ENCODE measurements at places on chromosomes 2 and 18.

DNA sequence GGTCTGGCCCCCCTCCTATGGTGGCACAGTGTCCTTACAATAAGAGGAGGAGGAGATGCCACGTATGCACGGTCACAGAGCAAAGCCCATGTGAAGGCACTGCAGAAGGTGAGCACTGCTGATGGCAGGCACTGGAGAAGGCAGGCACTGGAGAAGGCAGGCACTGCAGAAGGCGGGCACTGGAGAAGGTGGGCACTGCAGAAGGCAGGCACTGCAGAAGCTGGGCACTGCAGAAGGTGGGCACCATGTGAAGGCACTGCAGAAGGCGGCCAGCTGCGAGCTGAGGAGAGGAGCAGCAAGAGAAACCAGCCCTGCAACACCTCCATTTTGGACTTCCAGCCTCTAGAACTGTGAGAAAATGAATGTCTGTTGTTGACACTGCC is 46.3 kb downstream of the MEX3C start:
- no peak for DNase-seq

GRCh38 chr18:31819106-31819924 is 58.6 kb upstream of the SLC25A52 start:
- peak; percentile 38 for DNase-seq

DNA sequence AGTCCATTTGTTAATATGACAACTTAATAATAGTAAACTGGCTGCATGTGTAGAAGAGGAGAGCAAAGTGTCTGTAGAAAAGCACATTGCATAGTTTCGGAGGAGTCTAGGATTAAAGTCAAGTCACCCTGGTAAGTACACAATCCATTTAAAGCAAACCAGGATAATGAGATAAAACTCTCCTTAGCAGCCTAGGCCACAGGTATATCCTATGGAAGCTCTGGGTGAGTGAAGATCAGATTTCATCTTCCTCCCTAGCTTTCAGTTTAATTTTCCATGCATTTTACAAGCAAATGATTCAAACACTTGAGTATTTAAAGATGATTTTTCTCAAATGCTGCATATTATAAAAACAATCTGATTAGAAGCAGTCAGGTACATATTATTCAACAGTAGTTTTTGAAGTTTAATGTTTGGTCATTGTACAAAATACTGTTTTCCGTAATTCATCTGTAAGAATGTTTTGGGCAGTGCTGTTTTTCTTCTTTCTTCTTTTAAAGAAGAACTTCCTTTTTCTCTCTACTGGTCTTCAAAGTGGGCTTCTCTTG is 10.2 kb downstream of the CERS6 start:
- DNase-seq, result no peak

DNA sequence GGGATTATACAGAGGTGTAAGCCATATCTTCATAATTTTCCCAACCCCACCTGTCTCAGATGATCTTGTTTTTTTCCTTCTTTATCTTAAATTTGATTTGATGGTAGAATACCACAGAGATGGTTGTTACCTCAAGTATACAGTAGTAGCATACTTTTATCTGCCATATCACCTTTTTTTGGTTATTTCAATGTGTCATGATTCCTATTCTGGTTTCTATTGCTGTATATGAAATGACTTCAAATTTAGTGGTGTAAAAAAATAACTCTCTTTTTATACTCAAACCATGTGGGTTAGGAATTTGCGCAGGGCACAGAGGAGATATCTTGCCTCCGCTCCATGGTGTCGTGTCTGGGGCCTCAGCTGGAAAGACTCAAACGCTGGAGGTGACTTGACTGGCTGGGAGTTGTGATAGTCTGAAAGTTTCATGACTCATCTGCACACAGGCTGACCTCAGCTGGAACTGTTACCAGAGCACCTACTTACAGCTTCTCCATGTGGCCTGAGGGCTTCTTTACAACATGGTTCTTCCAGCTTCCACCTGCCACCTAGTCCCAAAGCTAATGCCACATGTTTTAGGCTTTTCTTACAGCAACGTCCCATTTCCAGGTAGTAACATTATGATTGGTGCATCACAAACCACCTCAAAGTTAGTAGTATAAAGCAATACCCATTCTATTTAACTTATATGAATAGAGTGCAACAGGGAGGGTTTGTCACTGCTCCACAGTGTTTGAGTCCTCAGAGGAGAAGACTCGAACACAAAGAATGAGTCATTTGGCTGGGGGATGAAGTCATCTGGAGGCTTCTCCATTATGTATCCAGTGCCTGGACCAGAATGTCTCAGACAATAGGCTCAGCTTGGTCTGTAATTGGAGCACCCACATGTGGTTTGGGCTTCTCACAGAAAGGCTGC is 82.3 kb upstream of the XPO1 start:
- DNase-seq, result no peak

DNA sequence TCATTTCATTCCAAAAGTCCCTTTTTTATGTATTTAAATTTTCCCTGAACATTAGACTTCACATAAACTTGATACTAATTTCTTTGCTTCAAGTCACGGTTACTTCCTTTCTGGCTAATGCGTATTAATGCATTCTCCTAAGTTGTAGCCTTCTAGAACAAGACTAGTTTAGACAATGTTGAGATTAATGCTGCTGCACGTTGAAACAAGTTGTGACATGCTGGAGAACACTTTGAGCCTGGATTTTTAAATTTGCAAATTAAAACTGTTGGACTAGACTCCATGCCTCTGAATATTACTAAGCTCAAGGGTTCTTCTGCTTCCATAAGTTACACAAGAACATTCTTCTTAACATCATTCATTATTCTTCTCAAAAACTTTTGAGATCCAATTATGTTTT is 29.1 kb downstream of the ID2 start:
- no peak for DNase-seq

DNA sequence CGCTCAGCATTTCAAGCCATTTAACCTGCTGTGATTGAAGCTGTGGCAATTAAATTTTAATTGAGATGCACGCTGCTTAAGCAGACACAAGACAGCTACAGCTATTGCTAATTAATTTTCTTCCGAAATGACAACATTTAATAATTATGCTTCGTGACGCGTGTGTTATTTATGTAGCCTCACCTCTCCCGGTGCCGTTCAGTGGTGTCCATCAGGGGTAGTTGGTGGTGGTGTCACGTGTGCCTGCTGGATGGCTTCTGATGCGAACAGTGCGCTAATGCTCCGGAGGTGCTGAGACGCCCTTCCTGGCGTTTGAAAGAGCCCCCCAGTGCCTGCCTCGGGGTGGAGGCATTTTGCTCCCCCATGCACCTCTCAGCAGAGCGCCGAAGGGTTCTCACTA is 39.5 kb downstream of the GLI2 start:
- DNase-seq, result no peak

- no peak for DNase-seq
Observed at GRCh38 chr2:103805746-103806145, 1043.9 kb downstream of the TMEM182 start.

GRCh38 chr2:71806432-71806831 is 341.2 kb downstream of the CYP26B1 start:
- DNase-seq, result no peak

DNA sequence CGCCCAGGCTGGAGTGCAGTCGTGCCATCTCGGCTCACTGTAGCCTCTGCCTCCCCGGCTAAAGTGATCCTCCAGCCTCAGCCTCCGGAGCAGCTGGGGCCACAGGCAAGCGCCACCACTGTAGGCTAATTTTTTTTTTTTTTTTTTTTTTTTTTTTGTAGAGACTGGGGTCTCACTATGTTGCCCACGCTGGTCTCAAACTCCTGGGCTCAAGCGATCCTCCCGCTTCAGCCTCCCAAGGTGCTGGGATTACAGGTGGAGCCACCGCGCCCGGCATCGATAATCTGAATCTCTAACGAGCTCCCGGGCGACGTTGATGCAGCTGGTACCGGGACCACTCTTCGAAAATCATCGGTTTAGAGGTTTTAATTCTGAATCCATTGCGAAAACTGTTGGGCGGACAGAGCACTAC is 520 bp upstream of the CYP20A1 start:
- no peak for DNase-seq

DNA sequence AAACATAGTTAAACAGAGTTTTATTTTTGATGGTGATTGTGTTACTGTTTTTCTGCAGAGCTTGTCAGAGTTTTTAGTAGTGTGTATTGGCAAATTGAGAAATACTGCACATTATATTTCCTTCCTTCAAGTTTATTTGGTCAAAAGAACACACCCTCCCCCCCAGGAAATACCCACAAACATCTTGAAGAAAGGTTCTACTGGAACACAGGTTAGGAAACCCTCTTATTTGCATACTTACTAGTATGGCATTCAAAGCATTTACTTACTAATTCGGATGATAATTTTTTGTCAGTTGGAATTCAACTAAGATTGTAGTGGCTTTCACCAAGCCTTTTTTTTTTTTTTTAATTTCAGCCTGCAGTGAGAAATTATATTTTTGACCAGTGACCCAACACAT is 9.1 kb downstream of the CAB39 start:
- no peak for DNase-seq

GRCh38 chr2:38512211-38512610 is 90.5 kb downstream of the HNRNPLL start:
- no peak for DNase-seq

DNA sequence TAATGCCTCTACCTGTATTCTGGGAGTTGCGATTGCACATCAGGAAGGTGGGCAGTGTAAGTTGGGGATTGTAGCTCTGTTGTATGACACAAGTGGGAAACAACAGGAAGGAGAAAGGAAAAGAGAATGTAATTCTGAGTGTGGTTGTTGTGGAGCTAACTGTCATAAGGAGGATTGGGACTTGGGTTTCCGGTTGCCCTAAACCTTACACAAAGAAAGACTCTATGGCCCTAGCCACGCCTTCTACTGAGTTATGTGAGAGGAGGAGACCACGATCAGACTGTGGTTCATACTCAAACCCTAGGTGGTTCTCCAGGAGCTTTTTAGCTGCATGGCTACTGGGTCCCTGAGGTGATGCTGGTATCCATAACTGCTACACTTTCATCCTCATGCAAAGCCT is 86.5 kb downstream of the TANC1 start:
- no peak for DNase-seq

DNA sequence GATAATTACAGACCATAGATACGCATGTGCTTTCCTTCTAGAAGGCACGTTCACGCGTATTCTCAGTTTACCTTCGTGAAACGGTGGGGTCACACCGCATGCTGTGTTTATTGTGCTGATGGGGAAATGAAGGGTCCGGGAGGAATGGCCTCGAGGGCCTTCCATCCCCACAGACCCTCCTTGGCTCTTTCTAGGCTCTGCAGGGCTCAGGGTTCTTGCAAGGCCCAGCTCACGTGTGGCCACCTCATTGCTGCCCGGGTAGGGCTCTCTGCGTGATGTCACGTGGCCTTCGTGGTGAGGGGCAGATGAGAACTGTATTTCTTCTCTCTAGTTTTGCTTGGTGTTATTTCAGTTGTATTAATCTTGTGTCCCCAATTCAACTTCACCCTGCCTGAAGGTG is 133.5 kb upstream of the ALKAL2 start:
- DNase-seq, result no peak

- DNase-seq, result no peak
Observed at GRCh38 chr2:96305979-96306308, 598 bp upstream of the SNRNP200 start.

DNA sequence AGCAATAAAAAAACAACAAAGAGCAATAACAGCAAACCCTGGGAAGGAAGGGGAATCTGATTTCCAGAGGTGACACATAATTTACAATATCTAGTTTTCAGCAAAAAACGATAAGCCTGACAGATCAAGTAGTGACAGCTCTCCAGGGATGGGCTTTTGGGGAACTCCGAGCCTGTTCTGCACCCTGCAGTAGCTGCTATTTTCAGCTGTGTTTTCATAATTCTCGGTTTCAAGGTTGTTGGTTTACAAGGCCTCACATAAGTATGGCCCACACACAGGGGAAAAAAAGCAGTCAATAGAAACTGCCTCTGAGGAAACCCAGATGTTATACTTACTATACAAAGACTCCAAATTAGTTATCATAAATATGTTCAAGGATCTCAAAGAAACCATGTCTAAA is 67.7 kb upstream of the CTLA4 start:
- DNase-seq, result no peak

GRCh38 chr2:180001726-180002125 is 5.4 kb downstream of the CWC22 start:
- no peak for DNase-seq
